ENCODE measurements at places on chromosomes 7 and 10. TPM values are rescaled to one million over a fixed set of nuclear protein-coding genes. Genes with fewer than 3 reads are reported as not detected.

STAMBPL1 gene
- 3.4 TPM for total RNA-seq

DNA sequence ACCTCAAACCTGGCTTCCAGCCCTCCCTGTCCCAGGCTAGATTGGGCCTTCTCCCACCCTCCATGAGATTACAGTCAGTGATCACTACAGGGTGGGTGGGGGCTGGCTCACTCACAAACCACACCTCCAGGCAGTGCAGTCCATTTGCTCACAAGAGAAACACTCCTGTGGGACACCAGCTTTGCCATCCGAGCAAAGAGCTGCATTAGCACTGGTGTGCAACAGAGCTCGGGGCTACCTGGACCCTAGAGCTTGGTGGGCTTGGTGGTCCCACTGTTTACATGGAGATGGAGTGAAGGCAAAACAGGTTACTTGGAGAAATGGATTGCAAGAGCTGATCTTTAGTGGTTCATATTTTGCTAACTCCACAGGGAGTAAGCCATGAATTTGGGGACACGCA is 451.7 kb upstream of the ZMIZ1 start:
- no peaks in the 10 kb centered on the region for H3K36me3 ChIP-seq
- peaks cover 23% of the 10 kb centered on the region for H3K4me1 ChIP-seq
- DNase-seq: no peak
- no peak overlapping the region for H3K27ac ChIP-seq
- H3K27me3 ChIP-seq: no peaks in the 10 kb centered on the region
- H3K4me3 ChIP-seq: no peak overlapping the region

- no peak overlapping the region for H3K4me3 ChIP-seq
- no peak overlapping the region for H3K27ac ChIP-seq
- no peaks in the 10 kb centered on the region for H3K27me3 ChIP-seq
- no peak for DNase-seq
- peaks cover 11% of the 10 kb centered on the region for H3K4me1 ChIP-seq
These were observed 415.0 kb downstream of the PARD3 start for GRCh38 chr10:34400075-34400474.

GRCh38 chr10:88507404-88507803 is 75.7 kb downstream of the RNLS start:
- H3K27ac ChIP-seq: no peak overlapping the region
- DNase-seq: no peak
- H3K27me3 ChIP-seq: no peaks in the 10 kb centered on the region
- no peaks in the 10 kb centered on the region for H3K36me3 ChIP-seq
- H3K4me1 ChIP-seq: no peaks in the 10 kb centered on the region

HOXA3 gene
- 11.3 TPM for total RNA-seq

GRCh38 chr10:25280573-25280972 is 105.8 kb downstream of the GPR158 start:
- no peak overlapping the region for H3K4me3 ChIP-seq
- H3K27ac ChIP-seq: no peak overlapping the region
- H3K36me3 ChIP-seq: peaks cover 11% of the 10 kb centered on the region
- no peak for DNase-seq
- no peaks in the 10 kb centered on the region for H3K4me1 ChIP-seq
- no peaks in the 10 kb centered on the region for H3K27me3 ChIP-seq

DNA sequence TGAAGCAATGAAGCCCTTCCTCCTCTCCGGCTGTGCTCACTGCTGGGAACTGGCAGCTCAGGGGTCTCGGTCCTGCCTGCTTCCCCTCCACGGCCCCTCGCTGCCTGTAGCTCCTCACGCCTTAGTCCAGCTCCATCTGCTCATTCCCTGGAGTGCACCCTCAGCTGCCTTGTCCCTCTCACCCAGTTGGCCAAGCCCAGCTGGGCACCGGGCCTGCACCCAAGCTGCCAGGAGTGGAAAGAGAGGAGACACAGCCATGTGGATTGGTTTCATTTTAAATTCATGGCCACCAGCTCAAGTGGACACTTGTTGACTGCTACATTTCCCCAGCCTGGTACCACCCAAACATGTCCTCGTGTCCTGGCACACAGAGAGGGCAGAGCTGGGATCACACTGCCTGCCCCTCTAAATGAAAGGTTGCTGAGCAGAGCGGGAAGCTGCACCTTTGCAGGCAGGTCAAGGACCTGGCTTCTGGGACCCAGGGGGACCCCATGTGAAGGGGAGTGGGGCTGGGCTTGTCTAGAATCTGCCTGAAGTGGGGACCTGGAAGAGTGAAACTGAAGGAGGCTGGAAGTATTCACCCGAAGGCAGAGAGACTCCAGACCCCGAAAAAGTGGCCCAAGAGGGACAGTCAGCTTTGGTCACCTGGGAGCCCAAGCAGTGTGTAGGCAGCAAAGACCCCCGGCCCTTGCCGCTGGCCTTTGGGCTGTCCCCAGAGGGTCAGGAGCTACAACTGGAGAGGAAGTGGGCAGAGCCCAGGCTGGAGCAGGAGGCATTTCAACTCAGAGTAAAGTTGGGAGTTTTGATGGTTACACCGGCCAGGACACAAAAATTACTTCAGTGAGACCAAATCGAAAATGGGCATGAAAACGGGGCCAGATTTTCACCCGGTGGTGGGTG is 15.0 kb upstream of the BNIP3 start:
- no peak overlapping the region for H3K4me3 ChIP-seq
- no peak for DNase-seq
- peaks cover 18% of the 10 kb centered on the region for H3K4me1 ChIP-seq
- H3K27me3 ChIP-seq: no peaks in the 10 kb centered on the region
- no peak overlapping the region for H3K27ac ChIP-seq

DNA sequence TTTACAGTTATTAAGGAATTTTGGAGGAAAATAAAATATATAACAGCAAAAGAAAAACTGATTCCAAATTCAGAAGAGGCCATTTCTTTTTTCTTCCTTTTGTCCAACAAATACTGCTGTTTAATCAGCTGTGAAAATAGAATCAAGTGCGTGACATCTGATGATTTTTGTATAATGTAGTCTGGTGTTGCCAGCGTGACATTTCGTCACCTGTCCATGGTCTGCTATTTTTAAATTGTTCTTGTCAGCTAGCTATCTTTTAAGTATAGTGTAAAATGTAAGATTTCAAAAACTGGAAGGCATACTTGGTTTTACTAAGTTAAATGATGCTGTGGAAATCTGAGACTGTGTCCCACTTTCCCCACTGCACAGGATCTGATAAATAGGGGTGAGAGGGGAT is 105.9 kb downstream of the CPEB3 start:
- no peaks in the 10 kb centered on the region for H3K4me1 ChIP-seq
- H3K36me3 ChIP-seq: no peaks in the 10 kb centered on the region
- H3K27ac ChIP-seq: no peak overlapping the region
- no peaks in the 10 kb centered on the region for H3K27me3 ChIP-seq

GRCh38 chr10:4343873-4344272 is 482.1 kb upstream of the AKR1E2 start:
- H3K4me3 ChIP-seq: no peak overlapping the region
- H3K27ac ChIP-seq: no peak overlapping the region
- no peaks in the 10 kb centered on the region for H3K27me3 ChIP-seq
- no peaks in the 10 kb centered on the region for H3K36me3 ChIP-seq

PROSER2 gene
- 7.5 TPM for total RNA-seq

GRCh38 chr7:43937444-43937843 is 11.2 kb downstream of the UBE2D4 start:
- no peaks in the 10 kb centered on the region for H3K36me3 ChIP-seq
- H3K27me3 ChIP-seq: no peaks in the 10 kb centered on the region
- no peaks in the 10 kb centered on the region for H3K4me1 ChIP-seq
- no peak overlapping the region for H3K4me3 ChIP-seq
- no peak overlapping the region for H3K27ac ChIP-seq

DNA sequence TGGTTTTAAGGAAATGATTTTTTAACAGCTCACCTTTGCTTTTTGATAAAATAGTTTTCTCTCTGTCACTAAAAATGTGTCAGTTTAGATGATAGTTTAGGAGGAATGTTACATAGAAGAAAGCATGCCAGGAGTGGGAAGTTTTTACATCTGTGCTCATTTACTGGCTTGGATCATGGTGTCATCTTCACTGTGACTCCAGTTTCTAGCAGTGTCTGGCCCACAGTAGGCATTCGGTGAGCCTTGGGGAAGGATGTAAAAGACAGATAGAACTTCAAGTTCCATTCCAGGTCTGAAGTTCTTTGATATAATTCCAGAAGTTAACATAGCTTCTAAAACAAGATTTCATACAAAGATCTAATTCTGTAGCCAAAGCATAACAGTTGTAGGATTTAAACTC is 259.2 kb downstream of the BICC1 start:
- no peak for DNase-seq
- no peaks in the 10 kb centered on the region for H3K4me1 ChIP-seq
- no peaks in the 10 kb centered on the region for H3K36me3 ChIP-seq
- H3K4me3 ChIP-seq: no peak overlapping the region
- no peaks in the 10 kb centered on the region for H3K27me3 ChIP-seq

DNA sequence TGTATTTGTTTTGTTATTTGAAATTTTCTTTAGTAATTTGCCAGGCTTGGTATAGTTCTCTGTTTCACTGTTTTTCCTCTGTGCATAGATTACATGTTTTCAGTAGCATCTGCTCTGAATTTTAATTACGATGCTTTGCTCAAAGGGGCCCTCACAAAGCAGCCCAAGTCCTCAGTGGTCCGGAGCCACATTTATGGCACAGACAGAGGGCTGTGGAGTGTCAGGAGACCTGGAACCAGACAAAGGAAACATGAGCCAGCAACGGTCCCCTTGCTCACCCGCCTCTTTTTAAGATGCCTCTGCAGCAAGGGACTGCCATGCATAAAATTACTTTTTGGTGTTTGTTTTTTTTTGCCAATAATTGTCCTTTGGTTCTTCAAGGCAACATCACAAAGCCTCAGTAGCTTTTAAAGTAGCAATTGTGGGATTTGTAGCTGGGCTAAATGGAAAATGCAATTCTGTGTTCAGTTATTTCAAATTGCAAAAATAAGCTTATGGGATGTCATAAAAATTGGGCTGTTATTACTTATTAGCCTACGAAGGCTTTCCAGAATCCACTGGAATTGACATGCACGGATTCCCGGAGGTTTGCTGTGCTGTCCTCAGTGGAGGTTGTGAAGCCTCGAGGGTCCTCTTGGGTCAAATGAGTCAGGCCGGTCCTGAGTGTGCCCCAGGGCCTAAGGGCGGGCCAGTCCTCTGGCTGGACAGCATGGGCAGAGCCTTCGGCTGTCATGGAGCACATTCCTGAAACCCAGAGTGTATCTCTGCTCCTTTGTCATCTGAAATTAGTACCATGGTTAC is 422.8 kb downstream of the GLRX3 start:
- H3K27ac ChIP-seq: no peak overlapping the region
- DNase-seq: no peak
- no peaks in the 10 kb centered on the region for H3K36me3 ChIP-seq
- H3K4me1 ChIP-seq: peaks cover 15% of the 10 kb centered on the region
- no peak overlapping the region for H3K4me3 ChIP-seq

DNA sequence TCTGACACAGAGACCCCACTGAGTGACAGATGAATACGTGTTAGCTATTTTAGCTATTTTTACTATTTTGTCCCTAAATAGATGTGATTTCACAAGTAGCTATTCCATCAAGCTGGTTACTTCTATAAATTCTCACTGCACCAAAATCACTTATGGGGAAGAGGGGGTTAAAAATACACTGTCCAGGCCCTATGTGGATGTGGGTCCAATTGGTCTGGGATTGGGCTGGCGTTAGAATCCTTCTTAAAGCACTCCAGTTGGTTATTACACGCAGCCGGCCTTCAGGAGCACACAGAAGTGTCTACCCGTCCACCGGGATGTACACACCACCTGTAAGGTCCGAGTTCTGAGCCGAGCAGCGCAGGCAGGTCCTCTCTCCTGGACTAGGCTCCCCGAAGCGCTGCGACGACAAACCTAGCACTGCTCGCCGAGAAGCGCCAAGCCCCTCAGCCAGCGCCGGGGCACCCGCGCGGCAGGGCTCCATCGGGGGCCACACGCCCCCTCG is 222.3 kb upstream of the MKLN1 start:
- peaks cover 55% of the 10 kb centered on the region for H3K27me3 ChIP-seq
- no peak for DNase-seq
- H3K36me3 ChIP-seq: no peaks in the 10 kb centered on the region
- peak overlapping the region; percentile 78 for H3K4me3 ChIP-seq

DNA sequence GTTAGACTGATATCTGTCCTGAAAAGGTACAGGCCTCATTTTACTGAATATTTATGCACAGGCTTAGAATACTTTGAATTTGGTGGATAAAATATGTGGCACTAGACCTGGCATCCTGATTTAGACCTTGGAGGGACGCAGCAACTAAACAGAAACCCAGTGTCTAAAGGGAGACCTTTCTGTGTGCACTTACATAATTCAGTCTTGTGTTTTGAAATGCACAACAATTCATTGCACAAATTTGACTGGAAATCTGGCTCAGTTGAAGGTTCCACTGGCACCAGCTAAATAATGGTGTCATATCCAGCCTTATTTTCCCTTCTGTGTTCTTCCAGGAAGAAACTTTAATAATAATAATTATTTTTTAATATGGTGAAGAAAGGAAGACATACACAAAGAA is 142.1 kb downstream of the SND1 start:
- no peak for DNase-seq
- no peaks in the 10 kb centered on the region for H3K36me3 ChIP-seq
- H3K27me3 ChIP-seq: no peaks in the 10 kb centered on the region
- no peak overlapping the region for H3K27ac ChIP-seq
- H3K4me1 ChIP-seq: no peaks in the 10 kb centered on the region

DNA sequence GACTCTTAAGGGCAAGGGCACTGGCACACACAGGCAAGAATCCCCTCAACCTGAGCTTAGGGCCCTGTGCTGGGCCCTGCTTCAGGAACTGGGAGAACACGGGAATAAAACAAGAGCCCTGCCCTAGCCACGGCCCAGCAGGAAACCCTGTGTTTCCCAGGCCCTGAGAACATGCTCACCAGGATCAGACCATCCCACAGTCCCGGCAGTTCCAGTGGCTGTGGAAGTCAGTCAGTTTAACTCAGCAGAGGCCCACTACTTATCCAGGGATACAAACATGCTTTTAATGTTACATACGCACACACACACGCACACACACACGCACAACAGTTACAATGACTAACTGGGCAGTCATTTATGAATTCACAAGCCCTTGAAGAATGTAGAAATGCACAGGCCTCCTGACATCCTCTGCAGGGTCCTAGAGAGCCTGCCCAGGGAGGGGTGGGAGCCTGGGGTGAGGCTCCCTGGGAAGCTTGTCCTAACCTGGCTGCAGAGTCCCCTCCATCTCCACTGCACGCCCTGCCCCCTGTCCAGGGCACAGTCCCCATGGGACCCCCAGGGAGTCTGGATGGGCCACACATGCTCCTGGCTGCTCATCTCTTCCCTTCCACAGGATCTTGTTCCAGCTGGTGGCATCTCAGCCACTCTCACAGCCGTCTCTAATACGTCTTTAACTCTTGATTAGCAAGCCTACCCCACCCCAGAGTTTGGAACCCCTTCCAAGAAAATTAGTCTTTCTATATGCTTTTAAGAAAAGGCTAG is 97.6 kb downstream of the TCERG1L start:
- H3K27me3 ChIP-seq: no peaks in the 10 kb centered on the region
- no peaks in the 10 kb centered on the region for H3K36me3 ChIP-seq
- H3K4me1 ChIP-seq: no peaks in the 10 kb centered on the region
- H3K4me3 ChIP-seq: no peak overlapping the region

GRCh38 chr10:129222436-129222835 is 244.6 kb upstream of the MGMT start:
- no peaks in the 10 kb centered on the region for H3K36me3 ChIP-seq
- no peak for DNase-seq
- no peaks in the 10 kb centered on the region for H3K4me1 ChIP-seq
- no peak overlapping the region for H3K4me3 ChIP-seq

TUBAL3 gene
- not detected for total RNA-seq
